ENCODE measurements at places on chromosomes 3 and 15.
A peak's percentile ranks its signal among the peaks of the same experiment; 100 is the strongest.

DNA sequence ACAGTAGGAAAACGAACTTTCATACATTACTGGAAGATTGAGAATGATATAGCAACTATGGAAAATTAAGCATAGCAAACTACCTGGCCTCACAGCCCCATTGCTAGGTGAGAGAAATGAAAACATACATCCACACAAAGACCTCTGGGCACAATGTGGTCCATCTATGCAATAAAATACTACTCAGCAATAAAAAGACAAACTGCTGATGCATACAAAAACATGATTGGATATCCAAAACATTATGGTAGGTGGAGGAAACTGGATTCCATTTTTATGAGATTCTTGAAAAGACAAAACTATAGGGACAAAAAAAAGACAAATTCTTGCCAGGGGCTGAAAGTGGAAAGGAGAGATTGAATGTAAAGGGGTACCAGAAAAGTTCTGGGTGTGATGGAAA lies 308.8 kb downstream of the OCA2 start:
- no peak for DNase-seq

- DNase-seq, result no peak
Measured at GRCh38 chr15:77349666-77350065, 70.2 kb downstream of the PEAK1 start.

GRCh38 chr3:97914388-97914787 lies 57.8 kb downstream of the RIOX2 start:
- no peak for DNase-seq

GRCh38 chr3:49519916-49520385 lies 34.3 kb upstream of the BSN start:
- no peak for DNase-seq

GRCh38 chr3:47010111-47010712 lies 30.7 kb downstream of the NBEAL2 start:
- DNase-seq, result peak; percentile 48

DNA sequence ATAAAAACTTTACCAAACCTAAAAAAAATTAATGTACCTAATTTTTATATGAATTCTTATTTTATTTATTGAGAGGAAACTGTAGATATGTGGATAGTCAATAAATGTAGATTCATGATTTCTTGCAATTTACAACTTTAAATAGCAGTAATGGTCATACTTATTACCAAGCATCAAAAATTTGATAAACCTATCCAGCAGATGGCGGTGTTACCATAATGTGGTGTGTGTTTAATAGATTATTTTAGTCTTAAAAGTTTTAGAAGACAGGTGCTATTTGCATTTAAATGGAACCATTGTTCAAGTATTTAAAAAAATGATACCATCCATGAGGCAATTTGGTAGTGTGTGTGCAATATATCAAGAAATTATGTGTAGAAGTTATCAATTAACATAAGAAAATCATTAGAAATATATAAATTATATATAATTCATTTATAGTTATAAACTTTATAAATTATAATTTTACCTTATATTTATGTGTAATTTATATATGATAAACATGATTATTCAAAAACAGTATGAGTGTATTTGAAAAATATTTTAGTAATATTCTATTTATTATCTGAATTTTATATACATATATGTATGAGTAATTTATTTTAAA lies 176.0 kb upstream of the BCHE start:
- DNase-seq, result no peak

GRCh38 chr3:101195951-101196713 lies 124.2 kb downstream of the IMPG2 start:
- DNase-seq, result no peak

GRCh38 chr15:69417581-69417980 lies 3.4 kb downstream of the KIF23 start:
- DNase-seq, result no peak

DNA sequence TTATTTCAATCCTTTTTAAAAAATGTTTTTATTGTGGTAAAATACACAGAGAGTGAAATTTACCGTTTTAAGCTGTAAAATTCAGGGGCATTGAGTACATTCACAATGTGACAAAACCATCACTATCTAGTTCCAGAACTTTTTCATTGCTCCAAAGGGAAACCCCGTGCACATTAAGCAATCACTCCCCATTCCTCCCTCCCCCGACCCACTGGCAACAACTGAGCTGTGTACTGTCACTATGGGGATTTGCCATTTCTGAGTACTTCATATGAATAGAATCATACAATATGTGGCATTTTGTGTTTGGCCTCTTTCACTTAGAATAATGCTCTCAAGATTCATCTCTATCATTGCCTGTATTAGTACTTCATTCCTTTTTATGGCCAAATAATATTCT lies 45.5 kb upstream of the BOC start:
- no peak for DNase-seq

GRCh38 chr3:51929420-51930003 lies 12.2 kb downstream of the RRP9 start:
- no peak for DNase-seq

- no peak for DNase-seq
Measured at GRCh38 chr3:33833408-33834095, 35.1 kb downstream of the PDCD6IP start.

- DNase-seq, result no peak
Measured at GRCh38 chr3:71564361-71564760, 19.2 kb downstream of the FOXP1 start.

- DNase-seq, result no peak
Measured at GRCh38 chr3:27165321-27165721, 203.9 kb downstream of the NEK10 start.

DNA sequence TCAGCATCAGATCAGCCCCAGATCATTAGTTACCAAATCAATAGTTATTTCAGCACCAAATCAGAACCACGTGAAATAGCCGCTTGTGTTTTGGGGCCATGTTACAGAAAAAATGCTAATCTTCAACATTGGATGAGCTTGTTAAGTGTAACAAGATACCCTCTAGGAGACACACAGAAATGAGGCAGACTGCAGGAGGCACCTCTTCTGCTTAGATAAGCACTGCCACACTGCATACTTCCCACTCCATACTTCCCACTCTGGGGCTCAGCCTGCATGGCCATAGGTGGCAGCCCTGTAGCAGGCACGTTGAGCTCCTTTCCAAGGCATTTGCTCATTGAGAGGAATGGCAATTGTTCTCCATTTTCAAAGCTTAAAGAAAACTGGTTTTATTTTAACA lies 73.3 kb downstream of the CHCHD6 start:
- no peak for DNase-seq

DNA sequence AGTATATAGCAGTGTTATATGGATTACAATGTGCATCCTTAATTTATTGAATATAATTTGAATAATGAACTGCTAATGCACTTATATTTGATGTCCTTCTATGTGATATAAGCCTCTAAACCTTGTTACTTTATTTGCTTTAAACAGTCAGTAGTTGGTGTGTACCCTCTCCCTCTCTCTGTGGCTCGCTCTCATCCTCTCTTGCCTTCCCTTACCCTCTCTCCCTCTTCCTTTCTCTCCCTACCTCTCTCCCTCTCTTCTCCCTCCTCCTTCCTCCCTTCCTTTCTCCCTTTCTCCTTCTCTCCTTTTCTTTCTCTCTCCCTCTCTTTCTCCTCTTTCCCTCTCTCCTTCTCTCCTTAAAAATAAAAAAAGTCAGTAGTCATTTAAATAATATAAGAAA lies 28.9 kb downstream of the MGA start:
- DNase-seq, result no peak

DNA sequence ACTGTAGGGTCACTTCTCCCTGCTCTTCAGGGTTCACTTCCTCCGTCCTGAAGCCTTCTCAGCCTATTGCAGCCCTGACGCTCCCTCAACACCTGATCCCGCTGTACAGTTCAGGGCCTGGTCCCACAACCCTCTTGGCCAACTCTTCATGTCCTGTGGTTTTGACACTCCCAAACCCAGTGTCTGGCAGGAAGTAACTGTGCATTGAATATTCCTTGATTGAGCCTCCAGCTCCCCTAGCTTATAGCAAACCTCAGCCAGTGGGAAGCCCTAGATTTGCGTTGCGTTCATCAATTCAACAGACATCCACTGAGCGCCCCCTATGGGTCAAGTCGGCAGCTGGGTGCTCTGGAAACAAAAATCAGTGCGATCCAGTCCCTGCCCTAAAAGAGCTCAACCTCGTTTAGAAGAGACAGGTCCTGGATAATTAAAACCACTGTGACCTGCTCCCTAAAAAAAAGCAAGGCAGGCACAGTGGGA lies 13.5 kb downstream of the UBAP1L start:
- DNase-seq, result peak; percentile 14

GRCh38 chr15:85718981-85719380 lies 75.7 kb downstream of the KLHL25 start:
- DNase-seq, result no peak

DNA sequence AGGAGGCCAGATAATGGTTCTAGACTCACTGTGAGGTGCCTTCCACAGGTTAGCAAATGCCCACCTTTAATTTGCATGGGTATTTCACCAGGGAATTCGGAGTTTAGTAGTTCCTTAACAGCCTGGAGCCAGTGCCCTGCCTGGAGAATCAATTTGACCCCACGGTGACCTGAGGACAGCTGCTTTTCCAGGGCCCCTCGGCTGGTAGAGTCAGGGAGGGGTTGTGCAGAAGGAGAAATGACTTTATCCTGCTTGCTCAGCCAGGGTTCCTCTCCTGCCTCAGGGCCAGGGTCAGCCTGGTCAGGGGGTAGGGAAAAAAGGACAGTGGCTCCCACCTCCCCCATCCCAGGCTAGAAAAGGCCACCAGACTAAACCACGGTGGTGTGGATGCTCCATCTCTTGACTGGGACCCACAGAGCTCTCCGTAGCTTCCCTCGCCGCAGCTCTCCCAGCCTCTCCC lies 12.0 kb downstream of the DLL4 start:
- no peak for DNase-seq

- DNase-seq, result no peak
Measured at GRCh38 chr3:183536238-183536880, 19.1 kb downstream of the KLHL6 start.

DNA sequence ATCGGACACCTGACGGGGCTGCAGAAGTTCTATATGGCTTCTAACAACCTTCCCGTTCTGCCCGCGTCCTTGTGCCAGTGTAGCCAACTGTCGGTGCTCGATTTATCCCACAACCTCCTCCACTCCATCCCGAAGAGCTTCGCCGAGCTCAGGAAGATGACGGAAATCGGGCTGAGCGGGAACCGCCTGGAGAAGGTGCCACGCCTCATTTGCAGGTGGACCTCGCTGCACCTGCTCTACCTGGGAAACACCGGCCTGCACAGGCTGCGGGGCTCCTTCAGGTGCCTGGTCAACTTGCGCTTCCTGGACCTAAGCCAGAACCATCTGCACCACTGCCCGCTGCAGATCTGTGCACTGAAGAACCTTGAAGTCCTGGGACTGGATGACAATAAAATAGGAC lies 9.8 kb upstream of the LRRC34 start:
- DNase-seq, result no peak

GRCh38 chr15:79265167-79265566 lies 17.4 kb upstream of the ANKRD34C start:
- DNase-seq, result no peak

DNA sequence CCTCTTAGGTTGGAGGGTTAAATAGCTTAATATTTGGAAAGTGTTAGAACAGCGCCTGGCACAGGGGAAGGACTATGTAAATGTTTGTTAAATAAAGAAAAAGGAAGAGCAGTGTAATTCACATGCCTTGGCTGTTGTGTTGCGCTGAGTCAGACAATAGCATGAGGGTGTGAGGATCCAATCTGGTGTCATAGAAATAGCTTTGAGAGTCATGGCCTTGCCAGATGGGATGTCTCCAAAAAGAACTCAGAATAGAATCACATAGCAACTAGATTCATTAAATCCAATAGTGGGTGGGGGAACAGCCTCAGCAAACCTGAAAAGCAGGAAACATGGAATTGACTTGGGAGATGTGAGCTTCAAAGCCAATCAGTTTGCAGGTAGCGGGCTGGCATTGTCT lies 3.9 kb upstream of the RBSN start:
- no peak for DNase-seq

DNA sequence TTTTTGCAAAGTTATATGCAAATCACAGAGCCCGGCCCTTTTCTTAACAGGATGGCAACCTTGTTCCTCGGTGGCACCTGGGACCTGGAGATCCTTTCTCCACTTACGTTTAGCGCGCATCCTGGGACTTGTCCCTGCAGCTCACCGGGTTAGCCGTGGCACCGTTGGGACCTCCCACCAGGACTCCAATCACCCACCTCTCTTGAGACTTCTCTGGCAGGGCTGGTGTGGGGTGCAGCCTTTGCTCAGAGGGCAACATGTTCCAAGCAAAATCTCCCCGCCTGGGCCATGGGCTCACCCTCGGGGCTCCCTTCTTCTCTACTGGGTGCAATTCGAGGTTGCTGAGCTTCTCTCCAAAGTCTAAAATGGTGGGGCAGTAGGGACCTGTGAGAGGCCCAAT lies 211.9 kb upstream of the UMPS start:
- no peak for DNase-seq

DNA sequence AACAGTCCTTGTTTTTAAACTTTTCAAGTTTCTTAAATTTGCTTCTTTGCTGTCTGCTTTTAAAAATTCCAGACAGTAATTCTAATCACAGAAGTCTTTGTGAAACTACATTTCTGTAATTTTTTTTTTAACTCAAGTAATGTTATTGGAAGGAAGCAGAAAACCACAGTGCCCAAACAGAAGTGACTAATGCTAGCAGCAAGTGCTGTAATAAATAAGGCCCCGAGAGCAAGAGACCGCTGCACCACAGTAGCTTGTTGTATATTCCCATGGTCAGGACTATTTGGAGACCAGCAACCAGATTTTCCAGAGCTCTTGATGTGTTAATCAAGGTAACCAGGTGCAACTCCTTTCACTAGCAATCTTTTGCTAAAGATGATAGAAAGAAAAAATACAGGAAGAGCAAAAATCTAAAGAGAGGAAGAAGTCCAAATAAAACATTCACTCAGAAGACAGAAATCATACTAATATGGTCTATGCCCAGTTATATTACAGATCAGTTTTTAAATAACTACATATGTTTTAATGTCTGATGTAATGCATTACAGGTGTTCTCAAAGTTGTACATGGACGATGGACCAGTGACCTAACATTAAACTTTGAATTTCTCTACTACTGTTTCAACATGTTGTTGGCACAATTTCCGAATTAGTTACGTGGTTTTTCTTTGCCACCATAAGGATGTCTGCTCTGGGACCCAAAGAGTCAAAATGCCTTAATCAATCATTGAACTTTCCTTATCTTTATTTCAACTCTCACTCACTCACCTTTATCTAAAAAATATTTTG lies 36.4 kb downstream of the WWTR1 start:
- DNase-seq, result no peak

GRCh38 chr3:138943724-138944653 lies 2.9 kb downstream of the FOXL2 start:
- DNase-seq, result no peak

- DNase-seq, result no peak
Measured at GRCh38 chr3:169105561-169105960, 558.0 kb downstream of the MECOM start.

- no peak for DNase-seq
Measured at GRCh38 chr3:129341331-129342141, 62.9 kb downstream of the HMCES start.

GRCh38 chr15:79644091-79644490 lies 212.0 kb downstream of the MINAR1 start:
- DNase-seq, result no peak
